ENCODE measurements at places on chromosomes 12 and 14.
A peak's percentile ranks its signal among the peaks of the same experiment; 100 is the strongest.

- peak; percentile 95 for DNase-seq
Measured at GRCh38 chr12:76020281-76020680, 11.3 kb downstream of the PHLDA1 start.

GRCh38 chr14:74019408-74020137 is 424 bp downstream of the BBOF1 start:
- DNase-seq = no peak

DNA sequence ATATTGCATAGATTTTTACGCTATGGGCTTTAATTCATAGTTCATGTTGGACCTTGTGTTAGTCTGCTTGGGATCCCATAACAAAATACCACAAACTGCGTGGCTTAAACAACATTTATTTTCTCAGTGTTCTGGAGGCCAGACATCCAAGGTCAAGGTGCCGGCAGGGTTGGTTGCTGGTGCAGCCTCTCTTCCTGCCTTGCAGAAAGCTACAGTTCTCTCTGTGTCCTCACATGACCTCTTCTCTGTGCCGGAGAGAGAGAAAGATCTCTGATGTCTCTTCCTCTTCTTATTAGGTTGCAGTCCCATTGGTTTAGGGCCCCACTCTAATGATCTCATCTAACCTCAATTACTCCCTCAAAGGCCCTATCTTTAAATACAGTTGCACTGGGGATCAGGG is 170.5 kb downstream of the IPO8 start:
- DNase-seq = no peak

- DNase-seq = no peak
Measured at GRCh38 chr12:4997939-4998338, 45.7 kb upstream of the KCNA5 start.

DNA sequence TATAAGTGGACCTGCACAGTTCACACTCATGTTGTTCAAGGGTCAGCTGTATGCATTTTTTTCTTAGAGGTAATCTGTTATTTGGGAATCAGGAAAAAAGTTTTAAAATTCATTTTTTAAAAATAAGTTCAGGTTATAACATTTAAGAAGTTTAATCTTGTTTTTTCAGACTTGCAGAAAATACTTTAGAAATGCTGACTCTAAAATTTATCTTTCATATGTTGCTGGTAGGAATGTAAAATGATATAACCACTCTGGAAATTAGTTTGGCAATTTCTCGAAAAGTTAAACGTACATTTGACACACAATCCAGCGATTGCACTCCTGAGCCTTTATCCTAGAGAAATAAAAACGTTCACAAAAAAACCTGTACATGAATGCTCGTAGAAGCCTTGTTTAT is 4.7 kb downstream of the VRK1 start:
- no peak for DNase-seq

DNA sequence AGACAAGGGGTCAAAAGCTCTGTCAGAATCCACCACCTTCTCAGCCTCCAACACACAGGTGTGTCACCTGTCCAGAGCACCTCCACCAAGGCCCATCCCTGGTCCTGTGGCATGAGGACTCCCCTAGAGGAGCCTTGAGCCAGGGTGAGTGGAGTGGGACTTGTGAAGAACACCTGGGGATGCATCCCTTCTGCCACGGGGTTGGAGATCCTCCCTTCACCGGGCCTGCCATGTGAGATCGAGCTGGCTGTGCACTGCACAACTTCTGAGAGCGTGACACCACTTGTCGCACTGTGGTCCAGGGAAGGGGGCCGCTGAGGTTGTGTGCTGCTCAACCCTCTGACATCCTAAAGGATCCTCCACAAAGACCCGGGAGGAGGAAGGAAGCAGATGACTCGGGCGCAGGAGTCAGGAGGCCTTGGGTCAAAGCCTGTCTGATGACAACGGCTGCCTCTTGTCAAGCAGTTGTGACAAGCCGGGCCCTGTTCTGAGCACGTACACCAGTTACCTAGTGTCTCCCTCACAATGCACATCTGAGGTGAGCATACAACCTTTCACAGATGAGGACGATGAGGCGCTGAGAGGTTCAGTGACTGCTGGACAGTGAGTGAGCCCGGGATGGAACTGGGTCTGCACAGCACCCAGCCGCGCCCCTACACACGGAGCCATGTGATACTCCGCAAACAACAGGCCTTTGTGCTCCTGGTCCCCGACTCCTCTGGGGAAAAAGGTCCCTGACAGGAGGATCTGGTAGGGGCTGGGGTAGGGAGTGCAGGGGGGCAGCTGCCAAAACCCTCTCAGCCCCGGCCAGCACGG is 35.6 kb downstream of the CHGA start:
- DNase-seq = no peak

GRCh38 chr14:59698793-59699192 is 122.2 kb upstream of the CCDC175 start:
- no peak for DNase-seq

DNA sequence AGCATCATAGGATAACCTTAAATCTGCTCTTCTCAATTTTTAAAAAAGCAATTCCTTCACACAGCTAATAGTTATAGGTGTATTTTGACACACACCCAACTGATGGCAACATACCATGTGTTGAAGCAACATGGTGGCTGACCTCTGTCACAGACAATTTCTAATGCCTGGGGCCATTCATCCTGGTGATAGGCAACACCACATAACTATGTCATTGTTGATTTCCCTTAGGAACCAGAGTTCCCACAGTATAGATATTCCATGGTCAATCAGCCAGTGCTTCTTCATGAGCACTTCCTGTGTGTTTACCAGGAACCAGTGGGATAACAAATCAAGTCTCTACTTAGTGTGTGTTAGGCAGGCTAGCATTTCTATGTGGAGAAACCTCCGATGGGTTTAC is 88.3 kb downstream of the FIGNL2 start:
- DNase-seq = no peak

- no peak for DNase-seq
Measured at GRCh38 chr14:54446161-54446693, 5.1 kb upstream of the CNIH1 start.

GRCh38 chr12:65923228-65923627 is 98.9 kb downstream of the HMGA2 start:
- DNase-seq = no peak

DNA sequence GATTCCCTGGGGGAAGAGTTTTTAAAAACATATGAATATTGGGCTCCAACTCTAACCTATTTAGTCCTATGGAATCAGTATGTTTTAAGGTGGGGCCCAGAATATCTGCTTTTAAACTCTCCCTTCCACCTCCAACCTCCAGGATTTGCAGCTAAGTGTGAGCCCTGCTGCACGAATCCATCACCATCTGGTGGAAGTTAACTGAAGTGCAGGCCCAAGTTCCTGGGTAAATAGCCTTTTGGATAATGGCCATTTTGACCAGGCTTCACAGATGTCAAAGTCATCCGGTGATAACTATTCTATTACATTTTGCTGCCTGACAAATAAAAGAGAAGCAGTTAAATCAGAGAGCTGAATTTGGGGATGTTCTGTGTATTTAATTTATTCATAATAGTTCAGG is 58.1 kb upstream of the RMST start:
- DNase-seq = peak; percentile 22

DNA sequence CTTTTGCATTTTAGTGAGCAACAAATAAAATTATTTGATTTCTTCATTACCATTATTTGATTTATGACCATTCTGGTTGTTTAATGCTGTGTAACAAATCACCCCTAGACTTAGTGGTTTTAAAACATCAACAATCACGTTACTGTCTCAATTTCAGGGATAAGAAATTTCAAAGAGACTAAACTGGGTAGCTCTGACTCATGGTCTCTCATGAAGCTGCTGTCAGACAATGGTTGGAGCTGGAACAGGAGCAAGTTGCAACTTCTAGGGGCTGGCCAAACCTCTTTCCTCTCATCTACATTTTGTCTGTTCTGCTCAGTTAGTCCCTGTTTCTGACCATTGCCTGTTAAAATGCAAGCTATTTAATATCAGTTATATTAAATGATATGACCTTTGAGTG is 517.0 kb downstream of the KCNH5 start:
- DNase-seq = no peak

DNA sequence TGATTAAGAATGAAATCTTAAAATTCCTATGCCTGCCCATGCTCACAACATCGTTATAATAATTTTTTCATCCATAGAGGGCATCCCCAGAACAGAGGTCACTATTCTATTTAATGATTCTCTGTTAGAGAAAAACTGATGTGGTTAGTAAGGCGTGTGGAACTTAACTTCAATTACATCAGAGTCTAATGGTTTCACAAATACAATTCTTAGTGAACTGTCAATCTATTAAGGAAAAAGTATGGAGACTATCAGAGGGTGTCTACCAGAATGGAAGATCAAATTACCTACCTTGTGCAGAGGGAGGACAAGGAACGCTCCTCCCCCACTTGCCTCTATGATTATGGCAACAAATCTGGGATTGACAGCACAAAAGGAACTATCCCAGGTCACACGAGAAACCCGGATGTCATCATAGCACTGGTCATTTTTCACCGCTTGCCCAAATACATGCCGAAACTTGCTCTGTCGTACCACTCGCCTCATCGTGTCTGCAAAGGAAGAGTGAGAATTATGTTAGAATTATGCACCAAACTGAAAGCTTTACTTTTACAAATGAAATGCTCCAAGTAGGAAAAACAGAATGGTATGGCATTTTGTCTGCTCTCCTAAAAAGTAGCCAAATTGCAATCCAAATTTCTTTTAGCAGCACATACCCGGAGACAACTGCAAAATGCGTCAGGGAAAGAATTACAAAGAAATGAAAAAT is 30.3 kb downstream of the CORO1C start:
- DNase-seq = no peak

GRCh38 chr12:72546106-72546505 is 273.9 kb downstream of the TRHDE start:
- DNase-seq = no peak

GRCh38 chr14:75824318-75824717 is 157.5 kb downstream of the TGFB3 start:
- no peak for DNase-seq

- DNase-seq = no peak
Measured at GRCh38 chr12:11633968-11634367, 15.5 kb upstream of the ETV6 start.

DNA sequence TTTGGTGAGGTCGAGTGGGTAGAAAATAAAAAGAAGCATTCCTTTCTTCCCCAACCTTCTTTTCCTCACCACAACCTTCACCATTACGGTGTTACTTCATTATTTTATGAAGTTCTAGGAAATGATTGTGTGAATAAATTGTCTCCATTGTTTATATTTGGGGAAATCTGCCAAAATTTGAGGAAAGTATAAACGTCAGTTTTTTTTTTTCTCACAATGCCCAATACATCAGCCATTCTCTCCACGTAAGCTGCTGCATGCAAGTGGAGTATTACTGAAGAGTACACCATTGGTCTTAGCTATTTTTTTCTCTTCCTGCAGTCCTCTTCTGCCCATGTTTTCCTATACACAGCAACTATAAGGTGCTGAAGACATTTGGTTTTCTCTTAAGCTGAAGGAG is 9.1 kb upstream of the POLR3B start:
- no peak for DNase-seq

- DNase-seq = no peak
Measured at GRCh38 chr14:50828721-50829488, 2.1 kb downstream of the NIN start.

- DNase-seq = no peak
Measured at GRCh38 chr12:57586128-57586527, 4.9 kb upstream of the PIP4K2C start.

DNA sequence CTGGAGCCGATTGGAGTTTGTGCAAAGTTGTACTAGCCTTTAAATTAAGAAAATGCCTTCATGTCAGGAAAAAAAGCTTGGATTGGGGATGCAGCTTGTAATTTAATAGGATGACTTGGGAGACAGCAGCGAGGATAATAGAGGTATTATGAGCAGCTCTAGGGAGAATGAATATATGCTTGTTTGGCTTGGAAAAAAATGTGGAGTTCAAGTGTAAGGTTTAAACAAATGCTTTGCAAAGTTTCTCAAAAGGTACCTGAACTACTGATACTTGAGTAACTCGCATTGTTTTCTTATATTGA is 65.3 kb upstream of the RASSF3 start:
- DNase-seq = no peak

DNA sequence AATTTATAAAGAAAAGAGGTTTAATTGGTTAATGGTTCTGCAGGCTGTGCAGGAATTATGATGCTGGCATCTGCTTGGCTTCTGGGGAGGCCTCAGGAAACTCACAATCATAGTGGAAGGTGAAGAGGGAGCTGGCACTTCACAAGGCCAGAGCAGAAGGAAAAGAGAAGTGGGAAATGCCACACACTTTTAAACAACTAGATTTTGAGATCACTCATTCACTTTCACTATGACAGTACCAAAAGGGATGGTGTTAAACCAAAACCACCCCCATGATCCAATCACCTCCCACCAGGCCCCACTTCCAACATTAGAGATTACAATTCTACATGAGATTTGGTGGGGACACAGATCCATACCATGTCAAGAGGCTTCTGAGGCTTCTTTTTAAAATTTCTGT is 62.6 kb downstream of the SLC38A4 start:
- peak; percentile 44 for DNase-seq

DNA sequence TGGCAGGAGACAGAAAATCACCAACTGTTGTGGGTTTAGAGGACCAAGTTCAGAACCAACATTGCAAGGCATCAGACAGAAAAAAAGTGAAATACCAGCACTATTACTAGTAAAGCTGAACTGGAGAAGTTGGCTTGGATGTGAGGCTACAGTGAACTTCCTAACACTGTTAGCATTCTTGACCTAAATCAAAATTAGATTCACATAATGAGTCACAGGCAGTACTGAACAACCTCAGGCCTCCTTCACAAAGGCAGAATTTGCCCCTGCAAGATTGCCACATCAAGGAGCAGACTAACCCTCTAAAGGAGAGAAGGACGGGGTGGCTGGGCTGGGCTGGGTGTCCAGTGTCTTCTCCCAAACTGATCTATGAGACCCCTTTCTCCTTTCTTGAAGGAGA is 539.7 kb downstream of the SNAPC1 start:
- no peak for DNase-seq

GRCh38 chr12:47311568-47311967 is 231.8 kb upstream of the AMIGO2 start:
- no peak for DNase-seq

DNA sequence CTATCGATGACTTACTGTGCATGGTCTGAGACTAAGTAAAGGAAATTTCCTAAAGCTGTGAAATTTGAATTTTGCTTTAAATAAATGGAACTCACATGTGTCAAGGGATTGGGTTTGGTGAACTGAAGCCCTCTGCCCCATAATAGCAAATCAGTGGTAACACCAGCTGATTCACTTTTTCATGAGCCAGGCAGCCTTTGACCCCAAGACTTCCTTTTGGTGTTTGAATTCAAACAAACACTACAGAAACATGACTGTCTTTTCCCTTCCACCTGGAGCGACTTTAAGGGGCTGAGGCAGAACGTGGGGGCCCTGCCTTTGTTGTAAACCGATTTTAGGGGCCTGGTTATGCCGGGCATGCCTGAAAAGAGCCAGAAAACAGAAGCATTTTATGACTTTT is 28.8 kb downstream of the KCTD10 start:
- no peak for DNase-seq
